ENCODE measurements at places on chromosomes 2 and 18. TPM values are rescaled to one million over a fixed set of nuclear protein-coding genes. Genes with fewer than 3 reads are reported as not detected.
A peak's percentile ranks its signal among the peaks of the same experiment; 100 is the strongest.

Gene LYPD6B
- total RNA-seq = not detected

Gene MRPS5
- total RNA-seq = 79.0 TPM

Gene SPP2
- total RNA-seq = not detected

Gene ACTR3
- total RNA-seq = 55.5 TPM

Gene TSPYL6
- not detected for total RNA-seq

Gene KATNAL2
- 1.7 TPM for total RNA-seq

Gene CROCC2
- total RNA-seq = not detected

Gene GPR35
- 0.82 TPM for total RNA-seq

Gene CYRIA
- total RNA-seq = 9.5 TPM

Gene MOB4
- total RNA-seq = 30.0 TPM

- peaks cover 15% of the 10 kb centered on the region for H3K4me1 ChIP-seq
- DNase-seq = no peak
- no peaks in the 10 kb centered on the region for H3K27me3 ChIP-seq
- no peak overlapping the region for H3K4me3 ChIP-seq
These were observed 63.1 kb downstream of the GLS start for GRCh38 chr2:190943706-190944105.

GRCh38 chr18:45557779-45558178, 57.5 kb upstream of the SLC14A2 start:
- no peak overlapping the region for H3K4me3 ChIP-seq
- DNase-seq = no peak
- no peak overlapping the region for H3K27ac ChIP-seq
- H3K36me3 ChIP-seq = no peaks in the 10 kb centered on the region
- H3K4me1 ChIP-seq = no peaks in the 10 kb centered on the region

- no peak for DNase-seq
- no peaks in the 10 kb centered on the region for H3K27me3 ChIP-seq
- H3K4me1 ChIP-seq = no peaks in the 10 kb centered on the region
- H3K4me3 ChIP-seq = no peak overlapping the region
These were observed 194.1 kb downstream of the SP3 start for GRCh38 chr2:173770947-173771678.

DNA sequence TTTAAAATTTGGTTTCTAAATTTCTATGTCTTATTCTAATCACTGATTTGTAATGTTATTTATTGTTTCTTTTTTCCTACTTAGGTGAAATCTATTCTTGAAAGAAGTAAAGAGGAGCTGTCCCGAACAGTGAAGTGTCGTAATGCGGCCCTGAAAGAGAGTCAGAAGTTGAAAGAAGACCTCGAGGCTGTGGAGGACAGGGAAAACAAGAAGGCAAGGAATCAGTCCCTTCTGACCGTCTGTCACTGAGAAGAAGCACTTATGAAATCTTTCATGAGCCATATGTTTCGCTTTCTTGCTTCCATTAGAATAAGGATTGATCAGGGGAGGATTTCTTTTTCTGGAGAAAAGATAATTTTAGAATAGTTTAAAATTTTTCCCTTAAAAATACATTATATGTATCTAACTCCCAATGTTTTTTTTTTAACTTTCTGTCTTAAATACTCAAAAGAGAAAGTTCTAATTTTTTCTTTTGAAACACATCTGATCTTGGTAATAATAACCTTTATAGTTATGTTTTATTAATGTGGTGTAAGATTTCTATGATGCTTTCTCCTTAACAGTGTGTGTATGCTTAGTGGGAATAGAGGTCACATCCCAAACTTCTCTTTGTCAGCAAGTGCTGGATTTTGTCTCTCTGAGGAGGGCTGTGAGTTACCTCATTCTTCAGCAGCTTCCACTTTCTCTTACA, 79.0 kb downstream of the CCDC150 start:
- H3K4me3 ChIP-seq = peak overlapping the region; percentile 28
- H3K4me1 ChIP-seq = peaks cover 10% of the 10 kb centered on the region
- H3K27ac ChIP-seq = peak overlapping the region; percentile 18
- no peak for DNase-seq
- H3K27me3 ChIP-seq = no peaks in the 10 kb centered on the region
- H3K36me3 ChIP-seq = no peaks in the 10 kb centered on the region

GRCh38 chr2:237097326-237097910, 11.7 kb downstream of the COPS8 start:
- no peak for DNase-seq
- H3K27me3 ChIP-seq = no peaks in the 10 kb centered on the region
- peaks cover 72% of the 10 kb centered on the region for H3K4me1 ChIP-seq

DNA sequence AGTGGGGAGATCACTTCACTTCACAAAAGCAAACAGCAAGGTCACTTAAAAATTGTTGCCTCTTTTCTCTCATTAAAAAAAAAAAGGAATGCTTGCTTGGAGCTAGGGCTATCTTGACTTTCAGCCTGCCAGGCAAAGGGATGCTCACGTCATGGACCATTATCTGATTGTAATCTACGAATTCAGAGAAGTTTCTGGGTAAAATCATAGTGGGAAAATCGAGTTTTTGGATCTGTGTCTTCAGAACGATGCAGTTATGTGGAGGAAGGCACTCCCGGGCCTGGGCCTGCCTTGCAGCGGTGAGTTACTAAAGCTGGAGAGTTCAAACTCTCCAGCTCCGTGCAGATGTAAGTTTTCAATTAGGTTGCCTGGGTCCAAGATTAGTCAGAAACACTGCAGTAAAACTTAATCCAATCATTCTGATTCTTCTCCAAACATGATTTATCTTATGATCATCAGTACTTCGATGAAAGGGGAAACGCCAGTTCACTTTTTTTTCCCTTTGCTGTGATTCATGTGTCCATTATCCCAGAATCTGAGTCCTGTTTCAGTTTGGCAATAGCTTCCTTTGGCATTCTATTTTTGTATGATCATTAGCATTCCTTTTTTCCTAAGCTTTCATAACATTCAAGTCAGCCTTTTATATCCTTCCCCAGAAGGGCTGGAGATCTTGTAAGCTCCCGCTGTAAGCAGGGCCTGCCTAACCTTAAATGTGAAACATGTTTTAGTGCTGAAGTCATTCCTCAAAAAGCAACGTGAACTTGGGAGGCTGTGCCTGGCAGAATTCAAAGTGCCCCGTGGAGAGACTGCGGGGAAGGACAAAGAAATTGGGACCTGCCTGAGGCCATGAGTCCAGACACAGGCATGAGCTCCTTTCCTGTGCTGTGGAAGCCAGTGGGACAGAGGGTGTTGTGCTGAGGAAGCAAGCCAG, 119.3 kb upstream of the TWIST2 start:
- H3K4me1 ChIP-seq = no peaks in the 10 kb centered on the region
- no peak overlapping the region for H3K4me3 ChIP-seq
- H3K36me3 ChIP-seq = no peaks in the 10 kb centered on the region
- H3K27me3 ChIP-seq = no peaks in the 10 kb centered on the region

DNA sequence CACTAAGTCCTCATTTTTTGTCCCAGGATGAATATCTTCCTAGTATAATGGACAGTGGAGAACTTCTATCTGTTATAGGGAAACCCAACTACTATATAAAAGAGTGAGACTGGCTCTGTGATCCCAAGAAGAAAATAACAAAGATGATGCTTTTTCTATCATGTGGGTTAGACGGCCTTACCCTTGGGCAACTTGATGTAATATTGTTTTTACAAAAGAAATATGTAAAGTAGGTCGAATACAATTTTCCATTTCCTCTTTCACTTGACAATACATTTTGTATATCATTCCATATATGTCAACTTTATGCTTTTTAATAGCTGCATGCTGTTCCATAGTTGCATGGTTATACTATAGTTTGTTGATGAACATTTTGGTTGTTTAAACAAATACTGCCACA, 87.5 kb upstream of the SESTD1 start:
- no peaks in the 10 kb centered on the region for H3K36me3 ChIP-seq
- DNase-seq = no peak
- H3K27ac ChIP-seq = no peak overlapping the region
- H3K4me3 ChIP-seq = no peak overlapping the region
- H3K27me3 ChIP-seq = no peaks in the 10 kb centered on the region
- H3K4me1 ChIP-seq = no peaks in the 10 kb centered on the region

- no peak overlapping the region for H3K4me3 ChIP-seq
- no peaks in the 10 kb centered on the region for H3K4me1 ChIP-seq
- no peaks in the 10 kb centered on the region for H3K27me3 ChIP-seq
- H3K27ac ChIP-seq = no peak overlapping the region
- no peaks in the 10 kb centered on the region for H3K36me3 ChIP-seq
These were observed 273.5 kb upstream of the HDAC4 start for GRCh38 chr2:239674101-239674980.

GRCh38 chr2:166304656-166305055, 71.1 kb downstream of the SCN9A start:
- H3K4me1 ChIP-seq = no peaks in the 10 kb centered on the region
- H3K4me3 ChIP-seq = no peak overlapping the region
- DNase-seq = no peak
- H3K27me3 ChIP-seq = no peaks in the 10 kb centered on the region
- no peaks in the 10 kb centered on the region for H3K36me3 ChIP-seq

GRCh38 chr18:9927392-9928063, 13.7 kb downstream of the VAPA start:
- no peaks in the 10 kb centered on the region for H3K27me3 ChIP-seq
- peaks cover 5% of the 10 kb centered on the region for H3K36me3 ChIP-seq
- no peak for DNase-seq
- peaks cover 94% of the 10 kb centered on the region for H3K4me1 ChIP-seq
- peak overlapping the region; percentile 7 for H3K27ac ChIP-seq
- H3K4me3 ChIP-seq = no peak overlapping the region

DNA sequence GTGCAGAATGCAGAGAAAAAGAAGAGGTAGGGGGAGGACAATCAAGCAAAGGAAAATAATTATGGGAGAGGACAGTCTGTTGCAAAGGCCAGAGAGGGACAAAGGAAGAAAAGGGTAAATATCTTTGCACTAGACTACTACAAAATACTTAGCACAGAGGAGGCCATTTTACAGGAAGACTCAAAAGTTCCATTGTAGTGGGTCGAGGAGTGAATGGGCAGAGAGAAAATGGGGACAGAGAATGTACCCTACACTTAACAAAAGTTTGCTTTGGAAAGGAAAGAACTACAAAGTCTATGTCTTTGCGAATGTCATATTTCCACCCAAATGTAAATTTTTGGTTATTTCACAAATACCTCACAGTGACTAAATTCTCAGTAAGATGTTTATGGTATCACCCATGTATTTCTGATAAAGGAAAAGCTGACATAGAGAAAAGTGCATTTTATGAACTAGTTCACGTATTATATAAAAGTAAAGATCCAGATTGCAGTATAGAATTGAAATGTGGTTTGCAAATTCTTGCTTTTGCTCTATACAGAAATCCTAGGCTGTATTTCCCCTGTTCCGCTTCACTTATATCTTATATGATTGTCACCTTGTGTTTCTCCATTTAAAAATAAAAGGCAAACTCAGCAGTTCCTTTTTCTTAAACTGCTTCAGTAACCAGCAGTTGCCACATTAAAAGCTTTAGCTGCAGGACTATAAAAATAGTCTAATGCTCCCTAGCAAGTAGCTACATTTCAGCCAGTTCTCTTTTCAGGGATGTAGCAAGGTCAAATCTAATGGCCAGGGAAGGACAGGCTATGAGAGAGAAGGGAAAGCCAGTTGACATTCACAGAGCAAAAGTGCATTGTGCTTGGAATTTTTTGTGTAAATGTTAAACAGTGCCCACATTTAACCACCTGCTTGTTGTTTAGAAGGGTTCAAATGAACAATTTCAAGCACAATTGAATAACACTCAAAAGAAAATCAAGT, 79.7 kb upstream of the CYTIP start:
- no peaks in the 10 kb centered on the region for H3K27me3 ChIP-seq
- no peak overlapping the region for H3K27ac ChIP-seq
- no peaks in the 10 kb centered on the region for H3K36me3 ChIP-seq
- DNase-seq = no peak
- H3K4me3 ChIP-seq = no peak overlapping the region

DNA sequence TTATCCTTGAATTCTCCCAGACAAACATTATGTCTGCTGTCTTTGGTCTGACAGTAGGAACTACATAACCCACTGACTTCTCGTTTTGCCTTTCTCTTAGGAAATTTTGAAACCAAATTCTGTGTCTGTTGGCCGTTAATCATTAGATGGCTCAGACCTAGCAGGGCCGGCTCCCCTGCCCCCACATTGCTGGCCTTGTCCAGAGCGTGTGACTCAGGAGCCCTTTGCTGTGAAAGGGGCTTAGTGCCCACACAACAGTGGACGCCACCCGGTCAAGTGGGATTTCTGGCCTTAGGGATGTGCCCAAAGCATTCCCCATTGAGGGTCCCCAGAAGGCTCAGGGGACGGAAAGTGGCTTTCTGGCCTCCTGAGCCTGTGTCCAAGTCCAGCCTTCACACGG, 137.5 kb downstream of the CTIF start:
- H3K36me3 ChIP-seq = peaks cover 18% of the 10 kb centered on the region
- H3K27me3 ChIP-seq = no peaks in the 10 kb centered on the region
- peaks cover 35% of the 10 kb centered on the region for H3K4me1 ChIP-seq
- no peak overlapping the region for H3K4me3 ChIP-seq

- peaks cover 13% of the 10 kb centered on the region for H3K27me3 ChIP-seq
- no peaks in the 10 kb centered on the region for H3K36me3 ChIP-seq
- DNase-seq = peak; percentile 83
These were observed 2.2 kb downstream of the LRATD1 start for GRCh38 chr2:14634489-14635390.

GRCh38 chr2:36373149-36373926, 17.8 kb downstream of the CRIM1 start:
- H3K4me1 ChIP-seq = peaks cover 99% of the 10 kb centered on the region
- no peak for DNase-seq
- H3K4me3 ChIP-seq = no peak overlapping the region
- H3K27me3 ChIP-seq = no peaks in the 10 kb centered on the region
- no peaks in the 10 kb centered on the region for H3K36me3 ChIP-seq

GRCh38 chr2:166343467-166343866, 32.3 kb downstream of the SCN9A start:
- no peak overlapping the region for H3K4me3 ChIP-seq
- no peaks in the 10 kb centered on the region for H3K36me3 ChIP-seq
- no peak overlapping the region for H3K27ac ChIP-seq
- DNase-seq = no peak
- H3K4me1 ChIP-seq = no peaks in the 10 kb centered on the region

- H3K36me3 ChIP-seq = no peaks in the 10 kb centered on the region
- H3K4me1 ChIP-seq = peaks cover 40% of the 10 kb centered on the region
- DNase-seq = no peak
- H3K4me3 ChIP-seq = no peak overlapping the region
- H3K27ac ChIP-seq = no peak overlapping the region
These were observed 31.1 kb upstream of the PPP3R1 start for GRCh38 chr2:68283419-68283812.

DNA sequence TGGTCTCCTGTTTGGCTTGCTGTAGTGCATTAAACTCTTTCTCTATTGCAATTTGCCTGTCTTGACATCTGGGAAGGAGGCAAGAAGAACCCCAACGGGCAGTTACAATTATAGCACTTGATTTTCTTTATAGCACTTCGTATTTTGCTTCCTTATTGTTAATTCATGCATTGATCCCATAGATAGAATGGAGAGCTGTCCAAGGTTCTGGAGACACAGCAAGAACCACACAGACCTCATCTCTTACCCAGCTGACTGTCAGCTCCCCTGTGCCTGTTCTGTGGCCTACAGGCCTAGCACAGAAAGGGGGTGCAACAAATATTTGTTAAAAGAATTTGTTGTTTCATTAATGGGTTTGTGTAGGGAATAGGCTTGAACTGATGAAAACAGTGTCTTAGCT, 194.3 kb downstream of the GALNT1 start:
- no peak overlapping the region for H3K4me3 ChIP-seq
- no peaks in the 10 kb centered on the region for H3K4me1 ChIP-seq
- no peaks in the 10 kb centered on the region for H3K36me3 ChIP-seq
- no peaks in the 10 kb centered on the region for H3K27me3 ChIP-seq
- DNase-seq = no peak
- H3K27ac ChIP-seq = no peak overlapping the region
